Activated naive CD4-positive, alpha-beta T cell treated with anti-CD3 and anti-CD28 coated beads, Interleukin-2, amount 50 U/mL, for 72 hours (primary cell): ENCODE measurements at places on chromosomes 6 and 20. TPM values are rescaled to one million over a fixed set of nuclear protein-coding genes. Genes with fewer than 3 reads are reported as not detected.

DNA sequence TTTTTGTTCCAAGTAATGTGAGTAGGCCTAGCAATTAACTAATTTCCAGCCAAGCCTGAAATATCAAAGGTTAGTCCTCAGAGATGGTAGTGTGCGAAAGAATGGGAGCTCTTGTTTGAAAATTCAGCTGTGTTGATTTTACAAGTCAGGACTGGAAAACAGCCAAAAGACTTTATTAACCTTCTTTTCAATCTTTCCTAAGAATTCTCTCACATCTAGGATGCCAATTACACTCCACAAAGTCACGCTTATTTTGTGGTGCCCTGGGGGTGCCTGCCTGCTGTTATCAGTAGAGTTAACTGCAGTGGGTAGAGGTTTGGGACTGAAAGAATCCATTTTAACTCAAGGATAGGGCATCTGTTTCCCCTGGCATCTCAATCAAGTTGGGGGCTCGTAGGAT, 30.7 kb upstream of the MAP3K4 start:
- DNase-seq = no peak

DNA sequence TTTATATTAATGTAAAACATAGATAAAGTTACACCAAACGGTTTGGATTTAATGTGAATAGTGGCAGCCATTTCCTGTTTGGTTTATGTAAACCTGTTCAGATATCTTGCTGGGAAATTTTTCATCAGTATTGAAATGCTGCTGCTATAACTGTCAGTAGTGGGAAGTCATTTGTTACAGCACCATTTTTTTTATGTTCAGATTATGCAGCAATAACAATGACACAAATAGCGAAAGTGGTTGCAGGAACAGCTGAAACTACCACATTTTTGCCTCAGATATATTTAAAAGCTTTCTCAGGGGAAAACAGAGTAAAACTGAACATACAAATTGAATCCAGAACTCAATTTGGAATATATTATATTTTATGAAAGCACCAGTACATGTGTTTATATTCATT, 128.8 kb upstream of the SIM1 start:
- DNase-seq = no peak

DNA sequence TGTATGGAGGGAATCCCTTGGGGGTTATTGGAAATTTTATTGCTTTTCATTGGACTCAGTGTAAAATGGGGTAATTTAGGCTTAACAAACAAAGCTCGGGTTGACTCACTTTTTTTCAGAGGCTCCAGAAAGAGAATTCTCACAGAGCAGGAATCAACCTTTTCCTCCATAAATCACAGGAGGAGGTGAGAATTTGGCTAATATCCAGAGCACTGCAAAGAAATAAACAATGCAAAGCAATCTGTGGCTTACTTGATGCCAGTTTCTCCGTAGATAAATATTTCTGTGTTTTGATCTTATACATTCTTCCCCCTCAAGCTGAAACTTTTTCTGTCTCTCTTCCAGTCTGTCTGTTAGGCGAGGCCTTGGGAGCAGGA, 176.6 kb downstream of the TSHZ2 start:
- no peak for DNase-seq

DNA sequence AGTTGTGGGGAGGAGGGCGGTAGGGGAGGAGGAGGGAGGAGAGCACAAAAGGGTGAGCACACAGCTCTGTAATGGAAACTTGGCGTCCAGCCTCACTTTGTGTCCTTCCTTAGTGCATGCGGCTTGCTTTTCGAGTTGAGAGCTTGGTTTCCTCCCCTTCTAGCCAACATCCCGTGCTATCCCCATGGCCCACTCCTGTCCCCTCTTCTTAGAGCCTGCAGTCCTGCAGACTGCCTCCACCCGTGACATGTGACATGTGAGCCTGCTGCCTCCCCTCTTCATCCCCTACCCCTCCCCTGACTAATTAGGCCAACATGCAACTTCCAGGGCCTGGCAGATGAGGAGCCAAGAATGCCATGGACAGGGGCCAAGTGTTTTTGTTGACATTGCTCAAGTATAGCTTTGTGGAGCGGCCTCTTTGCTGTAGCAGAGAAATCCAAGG, 63.2 kb downstream of the SLC24A3 start:
- DNase-seq = no peak

DNA sequence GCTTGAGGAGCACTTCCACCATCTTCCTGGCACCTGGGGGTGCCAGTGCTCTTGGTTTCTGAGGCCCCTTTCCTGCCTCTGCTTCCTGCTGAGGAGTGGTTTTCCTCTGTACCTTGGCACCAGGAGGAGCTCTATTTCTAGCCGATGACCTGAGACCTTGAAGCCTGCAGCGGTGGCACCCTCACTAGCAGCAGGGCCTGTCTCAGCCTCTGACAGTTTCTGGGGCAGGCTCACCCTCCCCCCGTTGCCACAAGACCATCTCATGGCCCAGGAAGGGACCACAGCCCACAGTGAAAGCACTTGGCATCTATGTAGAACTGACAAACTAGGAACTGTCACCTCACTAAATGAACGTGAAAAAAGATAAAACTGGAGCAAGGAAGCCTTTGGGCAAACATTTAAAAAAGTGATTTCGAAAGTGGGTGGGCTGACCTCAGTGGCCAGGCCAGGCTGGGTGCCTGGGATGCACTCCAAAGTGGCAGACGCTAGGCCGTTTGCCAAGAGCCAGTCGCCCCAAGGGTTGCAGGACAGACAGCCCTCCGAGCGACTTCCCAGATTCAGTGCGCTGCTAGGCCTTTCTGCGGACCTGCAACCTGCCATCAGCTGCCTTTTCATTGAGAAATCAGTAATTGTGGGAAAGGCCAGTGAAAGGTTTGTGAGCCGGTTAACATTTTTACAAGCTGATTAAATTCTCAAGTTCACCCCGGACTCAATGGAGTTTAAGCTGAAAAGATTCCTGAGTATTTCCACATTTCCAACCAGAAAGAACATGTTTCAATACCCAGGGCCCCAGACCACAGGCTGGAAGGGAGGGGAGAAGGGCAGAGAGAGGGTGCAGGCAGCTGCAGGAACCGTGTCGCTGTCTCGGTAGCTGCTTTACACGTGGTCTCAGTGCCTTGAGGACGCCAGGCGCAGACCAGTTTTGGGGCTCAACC, 303.7 kb downstream of the ESR1 start:
- DNase-seq = no peak

GRCh38 chr6:79623106-79623505, 8.0 kb upstream of the SH3BGRL2 start:
- no peak for DNase-seq

DNA sequence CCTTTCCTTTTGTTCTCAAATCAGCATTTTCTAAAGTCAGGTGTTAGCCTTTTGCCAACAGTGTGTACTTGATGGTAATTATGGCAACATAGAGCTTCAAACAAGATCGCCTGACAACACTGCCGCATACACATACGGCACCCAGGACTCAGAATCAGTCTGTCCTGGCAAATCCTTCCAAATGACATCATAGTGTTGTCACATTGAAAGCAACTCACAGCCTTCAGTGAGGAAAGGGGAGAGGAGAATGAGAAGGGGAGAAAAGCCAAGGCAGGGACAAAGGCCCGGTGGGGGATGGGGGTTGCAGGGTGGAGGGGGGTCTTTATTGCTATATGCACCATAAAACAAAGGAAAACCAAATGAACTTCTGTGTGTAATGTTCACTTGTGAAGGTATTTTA, 65.7 kb upstream of the PTGIS start:
- DNase-seq = no peak

- no peak for DNase-seq
Measured at GRCh38 chr6:30562470-30563425, 5.7 kb downstream of the PRR3 start.

- DNase-seq = no peak
Measured at GRCh38 chr20:46070215-46070900, 19.4 kb downstream of the NCOA5 start.

The C6orf163 gene
- total RNA-seq = 2.7 TPM

The C2 gene
- total RNA-seq = 0.53 TPM

The CPXM1 gene
- 1.1 TPM for total RNA-seq
